ENCODE measurements at places on chromosomes 12 and 14.

- peak; percentile 26 for DNase-seq
Measured at GRCh38 chr12:67269633-67270573, 745 bp downstream of the CAND1 start.

DNA sequence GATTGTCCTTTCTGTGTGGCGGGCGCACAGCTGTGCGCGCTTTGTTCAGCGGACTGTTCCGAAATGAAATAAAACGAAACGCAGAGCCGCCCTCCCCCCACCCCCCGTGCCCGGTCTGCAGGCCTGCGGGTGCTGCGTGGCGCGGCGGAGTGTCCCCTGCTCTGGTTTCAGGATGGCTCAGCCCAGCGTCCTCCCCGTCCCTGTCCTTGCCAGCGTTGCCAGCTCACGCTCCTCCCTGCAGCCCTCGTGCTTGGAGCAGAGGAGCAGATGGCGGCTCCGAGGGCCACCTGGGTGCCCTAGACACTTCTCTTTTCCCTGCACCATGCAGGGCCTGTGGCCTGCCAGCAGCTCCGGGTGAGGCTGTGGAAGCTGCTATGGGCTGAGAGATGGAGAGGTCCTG, 17.5 kb upstream of the BEGAIN start:
- DNase-seq: no peak

GRCh38 chr14:68131907-68132306, 312.3 kb downstream of the RAD51B start:
- DNase-seq: no peak

GRCh38 chr12:31897781-31898503, 61.3 kb upstream of the RESF1 start:
- DNase-seq: no peak

GRCh38 chr12:94566345-94566744, 84.0 kb downstream of the TMCC3 start:
- no peak for DNase-seq

GRCh38 chr14:61925043-61925442, 162.8 kb downstream of the SNAPC1 start:
- DNase-seq: peak; percentile 56

DNA sequence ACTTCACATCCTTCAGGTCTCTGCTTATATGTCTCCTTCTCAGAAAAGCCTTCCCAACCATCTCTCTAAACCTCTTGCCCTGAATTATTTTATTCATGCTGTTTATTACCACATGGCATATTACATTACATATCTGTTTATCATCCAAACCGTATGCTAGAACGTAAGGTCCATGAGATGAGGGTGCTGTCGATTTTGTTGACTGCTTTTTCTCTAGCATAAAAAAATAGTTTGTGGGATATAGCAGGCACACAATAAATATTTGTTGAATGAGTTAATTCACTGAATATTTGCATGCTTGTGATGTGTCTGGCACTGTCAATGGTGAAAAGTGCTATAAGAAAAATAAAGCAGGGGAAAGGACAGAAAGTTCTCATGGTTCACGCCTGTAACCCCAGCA, 22.9 kb downstream of the SAMD4A start:
- DNase-seq: no peak

GRCh38 chr14:89378119-89378518, 38.9 kb downstream of the FOXN3 start:
- peak; percentile 89 for DNase-seq

DNA sequence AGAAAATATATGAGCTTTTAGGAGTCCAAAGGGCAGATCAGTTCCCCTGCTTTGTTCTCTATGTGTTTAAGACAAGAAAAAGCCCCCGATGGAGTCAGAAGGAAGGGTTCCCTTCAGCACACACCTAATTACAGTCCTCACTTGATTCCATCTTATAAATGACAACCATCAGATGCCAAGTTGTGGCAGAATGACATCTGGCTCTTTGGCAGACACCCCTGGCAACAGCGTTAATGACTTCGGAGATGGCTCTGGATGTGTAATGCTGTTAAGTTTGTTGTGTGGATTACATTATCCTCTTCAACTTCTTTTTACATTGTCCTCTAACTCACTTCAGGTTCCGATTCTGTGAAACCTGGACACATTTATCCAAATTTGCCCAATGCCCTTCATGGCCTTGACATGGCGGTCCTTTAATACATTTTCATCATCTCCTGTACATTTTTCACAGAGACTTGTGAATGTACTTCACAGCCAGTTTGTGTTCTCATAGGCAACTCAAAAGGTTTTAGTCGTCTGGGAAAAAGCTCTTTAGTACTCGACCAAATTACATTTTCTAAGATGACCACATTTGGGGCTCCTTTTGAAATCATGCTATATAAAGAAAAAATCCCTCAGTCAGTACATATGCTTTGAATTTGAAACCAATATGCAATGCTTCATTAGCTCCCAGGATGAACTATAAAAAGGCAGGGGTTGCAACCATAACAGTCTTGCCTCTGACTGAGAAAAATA, 667.8 kb downstream of the NOVA1 start:
- DNase-seq: no peak

GRCh38 chr12:62882140-62882539, 52.8 kb downstream of the PPM1H start:
- no peak for DNase-seq

DNA sequence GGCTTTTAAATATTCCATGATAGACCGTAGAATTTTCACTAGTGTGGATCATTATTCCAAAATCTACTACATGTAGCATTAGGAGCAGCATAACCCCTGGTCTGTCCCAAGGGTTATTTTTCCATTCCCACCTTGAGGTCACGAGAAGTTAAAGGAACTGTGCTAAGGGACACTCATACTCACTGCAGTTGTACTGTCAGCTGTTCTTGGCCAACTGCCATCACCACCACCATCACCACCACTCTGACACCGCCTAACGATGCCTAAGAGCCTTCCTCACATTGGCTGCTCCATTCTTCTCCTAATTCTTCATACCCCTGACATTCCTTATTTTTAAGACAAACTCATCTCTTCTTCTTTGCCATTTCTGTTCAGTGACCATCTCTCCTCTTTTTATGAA, 13.4 kb upstream of the PTGDR start:
- DNase-seq: no peak

DNA sequence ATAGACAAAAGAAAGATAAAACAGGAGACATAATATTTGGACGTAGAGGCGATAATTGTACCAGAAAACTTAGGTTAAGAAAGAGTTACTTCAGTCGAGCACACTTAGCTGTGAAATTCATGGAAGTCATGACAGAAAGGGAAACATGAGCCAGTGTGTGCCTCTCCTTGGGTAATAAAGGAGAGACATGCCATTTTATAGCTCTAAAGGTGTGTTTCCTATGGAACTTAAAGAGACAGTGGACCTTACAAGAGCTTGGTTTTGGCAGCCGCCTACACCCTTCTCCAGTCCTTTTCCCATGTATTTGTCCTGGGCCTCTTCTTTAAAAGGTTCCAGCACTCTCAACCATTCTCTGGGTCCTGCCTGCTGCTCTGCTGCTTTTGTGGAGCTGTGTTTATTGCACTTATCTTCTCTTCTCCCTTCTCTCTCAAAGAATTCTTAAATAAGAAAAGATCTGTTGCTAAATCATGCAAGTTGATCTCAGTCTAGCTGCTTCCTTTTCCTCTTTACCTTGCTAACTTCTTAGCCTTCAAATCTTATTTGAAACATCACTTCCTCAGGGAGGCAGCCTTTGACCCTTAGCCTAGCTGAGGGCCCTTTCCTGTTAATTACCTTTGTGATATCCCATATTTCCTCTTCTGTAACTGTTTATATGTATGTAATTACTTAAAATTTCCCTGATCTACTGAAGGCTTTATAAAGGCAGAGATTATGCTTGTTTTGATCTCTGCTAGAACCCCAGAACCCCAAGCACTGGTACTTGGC, 81.8 kb upstream of the EVL start:
- DNase-seq: no peak

- DNase-seq: no peak
Measured at GRCh38 chr14:105151838-105152793, 16.5 kb downstream of the JAG2 start.

- DNase-seq: peak; percentile 30
Measured at GRCh38 chr14:54642801-54643695, 76.1 kb downstream of the SAMD4A start.

DNA sequence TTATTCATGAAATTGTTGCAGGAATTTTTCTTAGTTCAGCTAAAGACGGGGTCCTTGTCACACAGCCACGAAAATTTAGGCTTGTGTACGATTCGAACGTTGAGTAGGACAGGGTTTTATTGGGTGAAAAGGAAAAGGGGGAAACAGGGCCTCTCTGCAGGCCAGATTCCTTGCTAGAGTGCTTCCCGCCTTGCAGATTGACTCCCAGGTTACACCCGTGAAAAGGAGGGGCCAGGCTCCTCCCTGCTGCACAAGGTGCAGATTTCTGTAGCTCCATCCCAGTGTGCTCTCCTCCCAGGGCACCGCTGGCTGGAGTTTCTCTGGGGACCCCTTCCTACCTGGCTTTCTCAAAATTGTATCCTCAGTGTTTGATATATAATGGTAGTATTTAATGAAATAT, 221.5 kb downstream of the ERC1 start:
- DNase-seq: no peak

DNA sequence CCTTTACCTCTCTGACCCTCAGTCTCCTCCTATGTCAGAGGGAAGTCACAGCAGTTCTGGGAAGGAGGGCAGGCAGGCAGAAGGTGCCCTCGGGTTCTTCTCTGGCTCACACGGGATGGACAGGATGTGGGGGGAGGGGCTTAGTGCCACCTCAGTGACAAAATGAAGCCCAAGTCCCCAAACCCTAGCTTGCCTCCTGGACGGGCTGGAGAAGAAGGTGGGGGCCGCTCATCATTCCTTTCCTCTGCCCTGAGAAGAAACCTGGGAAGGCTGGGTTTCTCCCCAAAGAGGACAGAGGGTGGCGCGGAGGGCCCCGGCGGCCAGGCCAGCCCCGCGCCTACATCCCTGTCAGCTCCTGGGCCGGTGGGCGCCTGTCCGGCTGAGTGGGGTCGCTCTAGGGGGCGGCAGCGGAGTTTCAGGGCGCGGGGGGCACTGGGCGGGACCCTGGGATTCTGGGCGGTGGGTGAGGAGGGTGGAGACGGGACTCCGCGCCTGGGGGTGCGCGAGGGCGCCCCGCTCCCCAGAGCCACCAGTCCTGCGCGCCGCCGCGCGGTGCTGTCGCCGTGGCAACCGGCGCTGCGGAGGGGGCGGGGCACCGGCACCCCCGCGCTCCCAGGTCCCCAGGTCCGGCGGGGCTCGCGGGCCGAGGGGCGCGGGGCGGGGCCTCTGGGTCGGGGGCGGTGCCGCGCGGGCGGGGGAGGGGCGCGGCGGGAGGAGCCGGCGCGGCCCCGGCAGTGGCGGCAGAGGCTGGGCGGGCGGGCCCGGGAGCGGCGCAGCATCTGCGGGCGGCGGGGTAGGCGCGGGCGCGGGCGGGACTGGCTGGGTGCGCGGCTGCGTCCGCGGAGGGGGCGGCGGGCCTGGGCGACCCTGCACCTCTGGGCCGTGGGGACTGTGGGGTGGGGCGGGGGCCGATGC, at the start of gene TMEM121:
TMEM121 (plus strand) TSS at position 723 of the 915 bp plus-strand sequence. CDS start 2,252 bp downstream, outside the sequence.
- no peak for DNase-seq

DNA sequence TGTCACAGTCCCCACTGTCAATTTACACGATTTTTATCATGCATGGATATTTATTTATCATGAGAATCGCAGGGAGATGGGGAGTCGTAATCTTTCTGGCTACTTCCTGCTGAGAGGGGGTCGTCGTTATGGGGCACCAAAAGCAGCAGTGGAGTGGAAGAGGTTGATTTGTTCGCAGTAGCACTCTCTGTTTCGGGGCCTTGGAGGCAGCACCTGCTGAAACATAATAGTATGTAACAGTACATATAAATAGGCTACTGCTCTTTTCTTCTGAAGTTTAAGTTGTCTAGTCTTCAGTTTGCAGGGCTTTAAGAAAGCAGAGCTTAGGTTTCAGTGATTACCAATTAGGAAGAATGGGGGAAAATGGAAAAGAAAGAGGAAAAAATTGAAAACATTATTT, 3.8 kb downstream of the SOAT2 start:
- DNase-seq: no peak

DNA sequence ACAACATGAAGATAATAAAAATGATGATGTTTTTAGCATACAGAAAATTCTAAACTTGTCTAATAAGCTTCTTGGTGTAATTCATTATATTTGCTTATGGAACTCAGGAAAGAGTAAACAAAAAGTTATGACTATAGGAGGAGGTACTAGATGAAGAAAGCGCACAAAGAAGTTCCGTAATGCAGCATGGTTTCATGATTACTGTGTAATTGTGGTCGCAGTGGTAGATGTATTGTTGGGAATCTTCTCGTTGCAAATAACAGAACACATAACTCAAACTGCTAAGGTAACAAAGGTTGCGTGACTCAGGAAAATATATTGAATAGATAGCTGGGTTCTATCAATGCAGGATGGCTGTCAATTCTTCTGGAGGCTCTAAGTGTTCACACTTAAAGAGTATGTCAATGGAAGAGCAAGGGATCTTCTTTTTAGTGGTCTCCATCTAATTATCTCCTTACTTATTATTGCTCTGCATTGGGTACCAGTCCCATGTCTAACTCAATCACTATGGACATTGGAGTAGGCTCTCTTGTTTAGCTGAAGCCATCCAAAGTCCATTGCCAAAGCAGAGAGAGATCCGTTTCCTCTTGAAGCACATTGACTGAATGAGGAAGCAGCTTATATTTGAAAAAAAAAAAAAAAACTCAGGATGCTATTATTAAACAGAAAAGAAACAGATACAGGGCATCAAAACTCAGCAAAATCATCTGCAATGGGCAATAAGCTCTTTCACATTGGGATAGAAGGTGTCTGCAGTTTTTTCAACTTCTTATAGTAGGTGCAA, 283.4 kb upstream of the ATP2B1 start:
- DNase-seq: no peak

DNA sequence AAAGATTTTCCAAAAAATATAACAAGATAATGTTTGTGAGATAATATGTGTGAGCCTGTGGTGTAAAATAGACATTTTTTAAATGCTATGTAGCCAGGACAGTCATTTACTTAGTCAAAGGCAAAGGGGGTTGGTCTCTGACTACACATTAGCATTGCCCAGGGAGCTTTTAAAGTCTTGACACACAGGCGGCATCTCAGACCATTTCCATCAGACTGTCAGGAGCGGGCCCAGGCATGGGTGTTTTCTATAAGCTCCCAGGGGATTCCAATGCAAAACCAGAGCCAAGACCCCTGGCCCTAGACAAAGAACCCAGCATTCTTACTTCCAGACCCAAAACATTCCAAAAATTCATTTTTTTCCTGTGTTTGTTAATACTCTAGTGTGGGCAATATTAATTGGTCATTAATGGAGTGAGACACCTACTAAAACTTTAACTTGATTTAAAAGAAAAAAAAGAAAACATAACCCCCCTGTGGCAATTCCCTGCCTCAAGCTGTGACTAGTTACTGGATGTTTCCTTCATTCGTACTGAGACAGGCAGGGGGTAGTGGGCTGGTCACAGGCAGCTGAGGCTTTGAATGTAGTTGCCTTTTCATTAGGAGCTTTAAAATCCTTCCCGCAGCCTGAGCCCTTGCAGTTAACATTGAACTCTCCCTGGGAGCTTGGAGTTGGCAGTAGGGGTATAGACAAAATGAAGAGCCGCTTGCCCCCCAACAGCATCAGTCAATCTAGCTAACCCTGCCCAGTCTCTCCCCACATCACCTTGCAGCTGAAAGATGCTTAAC, 103.7 kb downstream of the CMKLR1 start:
- DNase-seq: no peak

- DNase-seq: no peak
Measured at GRCh38 chr12:18400186-18400585, 138.9 kb downstream of the PIK3C2G start.

GRCh38 chr12:51721282-51721940, 127.1 kb downstream of the FIGNL2 start:
- no peak for DNase-seq

GRCh38 chr14:106729551-106729950, 1203.2 kb downstream of the TMEM121 start:
- no peak for DNase-seq

- peak; percentile 68 for DNase-seq
Measured at GRCh38 chr12:124867401-124867930, 3.8 kb upstream of the SCARB1 start.

Data from bronchial epithelial cell (primary cell).